ENCODE measurements at places on chromosomes 12 and 14.
A peak's percentile ranks its signal among the peaks of the same experiment; 100 is the strongest.

GRCh38 chr12:49342914-49343731 lies 3.6 kb upstream of the DNAJC22 start:
- DNase-seq = peak; percentile 64

GRCh38 chr14:66009089-66009488 lies 477.1 kb upstream of the CCDC196 start:
- no peak for DNase-seq

- DNase-seq = no peak
These were observed 167.0 kb upstream of the FKBP4 start for GRCh38 chr12:2627835-2628191.

DNA sequence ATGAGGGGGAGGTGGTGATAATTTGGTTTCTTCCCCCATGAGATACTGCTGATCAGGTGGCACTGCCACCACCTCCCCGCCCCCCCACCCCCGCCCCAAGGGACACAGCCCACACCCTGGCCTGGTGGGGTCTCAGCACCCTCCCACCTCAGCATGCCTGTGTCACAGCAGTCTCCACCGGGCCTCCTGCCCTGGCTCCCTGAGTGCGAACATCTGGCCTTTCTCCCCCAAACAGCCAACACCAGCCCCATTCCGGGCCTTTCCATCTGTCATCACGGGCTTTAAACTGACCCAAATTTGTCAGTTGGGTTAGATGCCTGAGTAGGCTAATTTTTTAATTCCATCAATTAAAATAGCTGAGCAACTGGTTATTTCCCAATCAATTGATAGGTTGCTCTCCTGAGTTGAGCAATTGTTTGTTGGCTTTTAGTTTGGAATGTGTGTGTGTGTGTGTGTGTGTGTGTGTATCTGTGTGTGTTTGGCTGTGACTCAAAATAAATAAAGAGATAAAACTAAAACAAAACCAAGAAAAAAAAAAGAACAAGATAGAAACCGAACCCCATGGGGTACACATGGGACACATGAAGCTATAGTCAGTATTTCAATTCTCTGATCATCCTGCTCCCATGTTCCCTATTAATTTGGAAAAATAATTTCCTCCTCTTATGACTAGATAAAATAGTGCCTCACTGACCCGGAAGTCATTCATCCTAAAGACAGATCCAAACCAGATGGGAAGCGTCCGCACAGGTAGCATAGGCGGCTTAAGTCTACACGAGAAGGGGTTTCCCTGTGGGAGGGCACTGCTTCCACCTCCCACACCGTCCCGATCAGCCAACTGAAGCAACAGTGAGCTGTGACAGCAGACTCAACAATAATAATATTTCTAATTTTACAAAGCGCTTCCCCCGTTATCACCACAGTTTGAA lies 7.4 kb downstream of the SERPINA12 start:
- no peak for DNase-seq

GRCh38 chr14:50839048-50839447 lies 8.1 kb upstream of the NIN start:
- DNase-seq = no peak

DNA sequence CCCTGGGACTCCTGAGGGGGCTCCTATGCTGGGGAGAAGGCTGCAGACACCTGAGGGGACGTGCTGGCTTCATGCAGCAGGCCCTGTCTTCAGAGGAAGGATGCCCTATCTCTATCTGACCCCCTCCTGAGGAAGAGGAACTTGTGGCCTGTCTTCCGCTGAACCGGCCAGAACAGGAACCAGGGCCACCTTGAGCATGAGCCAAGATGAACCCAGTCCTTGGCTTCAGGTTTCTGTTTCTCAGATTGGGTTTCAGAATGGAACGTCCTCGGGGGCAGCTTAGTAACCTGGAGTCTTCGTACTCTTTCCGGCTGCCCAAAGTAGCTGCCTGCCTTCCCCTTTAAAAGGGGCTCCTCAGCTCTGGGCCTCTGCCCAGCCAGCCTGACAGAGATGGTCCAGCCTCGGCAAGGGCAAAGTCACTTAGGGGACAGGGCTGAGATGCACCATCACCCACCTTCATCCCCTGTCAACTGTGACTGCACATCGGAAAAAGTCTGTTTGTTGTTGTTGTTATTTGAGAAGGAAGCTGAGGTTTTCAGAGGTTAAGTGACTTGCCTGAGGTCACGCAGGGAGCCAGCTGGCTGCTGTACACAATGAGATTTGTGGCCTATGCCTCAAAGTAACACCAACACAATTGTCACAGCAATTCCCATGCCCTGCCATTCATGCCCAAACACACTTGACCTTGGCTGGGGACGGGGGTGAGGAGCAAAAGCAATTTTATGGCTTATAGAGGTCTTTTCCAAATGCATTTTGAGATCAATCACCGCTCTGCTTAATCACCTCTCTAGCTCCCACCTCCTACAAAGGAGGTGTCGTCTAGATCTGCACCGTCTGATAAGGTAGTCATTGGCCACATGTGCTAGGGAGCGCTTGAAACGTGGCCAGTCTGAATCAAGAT lies 13.4 kb downstream of the ASB2 start:
- DNase-seq = no peak

- DNase-seq = no peak
These were observed 127.3 kb upstream of the FLRT2 start for GRCh38 chr14:85402569-85403162.

DNA sequence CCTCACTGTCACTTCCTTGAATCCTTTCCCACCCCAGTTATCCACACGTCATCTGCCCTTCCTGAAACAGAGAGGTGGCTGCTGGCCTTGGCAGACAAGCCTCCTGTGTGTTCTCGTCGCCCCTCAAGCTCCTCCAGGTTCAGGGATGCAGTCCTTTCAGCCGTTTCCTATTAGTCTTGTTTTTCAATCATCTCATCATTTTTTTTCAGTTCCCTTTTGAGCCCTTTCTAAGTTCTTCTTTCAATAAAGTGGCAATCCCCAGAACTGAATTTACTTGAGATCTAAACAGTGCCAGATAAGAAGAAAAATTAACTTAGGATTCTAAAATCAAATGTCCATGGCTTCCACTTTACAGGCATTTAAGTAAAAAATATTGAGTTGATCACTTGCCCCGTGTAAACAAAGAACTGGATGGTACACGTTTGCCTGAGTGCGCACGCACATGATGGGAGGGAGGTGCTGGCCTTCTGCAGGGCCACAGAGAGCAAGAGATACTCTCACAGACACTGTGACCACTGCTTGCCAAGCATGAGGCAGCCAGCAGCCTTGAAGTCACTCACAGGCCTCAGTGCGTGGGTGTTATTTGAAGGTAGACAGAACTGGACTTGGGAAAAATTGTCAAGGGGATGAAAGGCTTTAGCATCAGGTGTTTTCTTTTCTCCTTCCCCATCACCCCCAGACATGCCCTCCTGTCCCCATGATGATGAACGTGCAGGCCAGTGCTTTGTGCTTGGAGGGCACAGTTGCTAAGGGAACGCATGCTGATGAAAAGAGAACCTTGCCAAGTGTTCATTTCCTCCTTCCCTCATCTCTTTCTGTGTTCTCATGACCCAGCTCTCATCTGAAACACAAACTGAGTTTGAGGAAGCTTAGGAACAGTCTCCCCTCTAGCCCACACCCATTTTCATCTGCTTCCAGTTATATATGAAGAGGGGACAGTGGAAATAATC lies 408.3 kb downstream of the EGLN3 start:
- DNase-seq = no peak

- no peak for DNase-seq
These were observed 15.2 kb upstream of the LRP1-AS start for GRCh38 chr12:57162553-57163125.

- peak; percentile 98 for DNase-seq
These were observed 86.8 kb downstream of the RFLNA start for GRCh38 chr12:124381456-124382296.

GRCh38 chr14:100878271-100879146 lies 25.0 kb downstream of the RTL1 start:
- no peak for DNase-seq

GRCh38 chr12:3996322-3996721 lies 123.1 kb upstream of the PARP11 start:
- DNase-seq = no peak

- DNase-seq = no peak
These were observed 70.0 kb downstream of the ANKRD9 start for GRCh38 chr14:102439556-102439955.

DNA sequence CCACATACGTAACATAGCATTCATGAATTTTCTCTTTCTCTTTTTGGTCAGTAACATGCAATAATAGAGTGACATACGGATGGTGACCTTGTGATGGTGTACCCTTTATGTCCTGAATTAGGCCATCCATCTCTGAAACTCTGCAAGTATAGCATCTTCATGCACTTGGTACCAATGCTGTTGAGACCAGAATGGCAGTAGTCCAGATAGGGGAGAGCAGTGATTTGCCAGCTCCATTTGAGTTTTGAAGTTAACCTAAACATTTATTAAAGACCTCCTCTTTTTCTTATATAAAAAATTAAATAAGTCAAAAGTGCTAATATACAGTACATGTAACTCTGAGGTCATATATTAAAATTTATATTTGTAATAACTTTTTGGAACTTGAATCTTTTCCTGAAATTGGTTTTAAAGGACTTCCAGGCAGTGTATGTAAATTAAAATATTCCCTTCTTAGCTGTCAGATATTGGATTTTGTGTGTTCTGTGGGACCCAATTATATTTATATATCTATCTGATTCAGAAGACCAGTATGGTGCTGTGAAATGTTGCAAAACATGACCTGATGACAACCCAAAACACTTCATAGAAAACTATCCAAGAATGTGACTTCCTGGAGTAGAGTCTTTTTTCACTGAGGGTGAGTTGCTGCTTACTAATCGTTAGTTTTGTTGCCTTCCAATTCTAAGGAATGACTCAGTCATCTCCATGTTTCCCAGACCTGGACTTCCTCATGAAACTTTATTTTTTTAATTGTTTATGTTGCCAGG lies 3.5 kb downstream of the ELK3 start:
- no peak for DNase-seq

GRCh38 chr14:105023144-105023543 lies 2.3 kb upstream of the CDCA4 start:
- no peak for DNase-seq

DNA sequence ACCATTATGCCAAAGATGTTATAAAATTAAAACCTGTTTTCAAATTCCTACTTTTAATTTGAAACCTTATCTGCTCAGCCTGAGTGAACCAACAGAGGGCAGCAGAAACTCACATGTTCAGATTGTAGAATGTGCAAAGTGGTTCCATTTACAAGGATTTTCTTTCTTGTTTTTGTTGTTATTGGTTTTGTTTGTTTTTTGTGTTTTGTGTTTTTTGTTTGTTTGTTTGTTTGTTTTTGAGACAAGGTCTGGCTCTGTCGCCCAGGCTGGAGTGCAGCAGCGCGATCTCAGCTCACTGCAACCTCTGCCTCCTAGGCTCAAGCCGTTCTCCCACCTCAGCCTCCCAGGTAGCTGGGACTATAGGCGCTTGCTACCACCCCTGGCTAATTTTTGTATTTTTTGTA lies 22.8 kb upstream of the GARIN2 start:
- no peak for DNase-seq

- DNase-seq = no peak
These were observed 544 bp downstream of the ABCD4 start for GRCh38 chr14:74302152-74302628.

GRCh38 chr12:106288494-106289195 lies 13.9 kb upstream of the TCP11L2 start:
- no peak for DNase-seq

- no peak for DNase-seq
These were observed 36.8 kb upstream of the NINJ2 start for GRCh38 chr12:700016-700415.

DNA sequence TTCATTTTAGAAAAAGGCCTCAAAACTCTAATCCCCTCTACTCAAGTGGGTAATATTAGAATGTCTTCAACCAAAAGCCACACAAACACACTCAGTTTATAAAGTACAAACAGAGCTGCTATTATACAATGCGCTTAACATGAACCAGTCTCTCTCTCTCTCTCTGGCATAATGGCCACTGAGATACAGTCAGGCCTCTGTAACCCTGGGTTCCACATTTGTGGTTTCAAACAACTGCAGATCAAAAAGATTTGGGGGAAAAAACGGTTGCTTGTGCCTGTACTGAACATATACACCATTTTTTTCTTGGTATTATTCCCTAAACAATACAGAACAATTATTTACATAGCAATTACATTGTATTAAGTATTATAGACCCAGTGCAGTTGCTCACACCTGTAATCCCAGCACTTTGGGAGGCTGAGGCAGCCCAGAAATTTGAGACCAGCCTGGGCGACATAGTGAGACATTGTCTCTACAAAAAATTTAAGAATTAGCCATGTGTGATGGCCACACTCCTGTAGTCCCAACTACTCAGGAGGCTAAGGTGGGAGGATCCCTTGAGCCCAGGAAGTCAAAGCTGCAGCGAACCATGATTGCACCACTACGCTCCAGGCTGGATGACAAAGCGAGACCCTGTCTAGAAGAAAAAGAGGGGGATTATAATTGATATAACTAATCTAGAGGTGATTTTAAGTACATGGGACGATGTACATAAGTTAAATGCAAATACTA lies 5.6 kb downstream of the SLC11A2 start:
- DNase-seq = no peak

- DNase-seq = no peak
These were observed 49.5 kb upstream of the PIWIL1 start for GRCh38 chr12:130288206-130288605.

GRCh38 chr12:85188619-85189018 lies 91.4 kb upstream of the ALX1 start:
- DNase-seq = no peak

GRCh38 chr12:80195074-80195726 lies 95.9 kb downstream of the OTOGL start:
- no peak for DNase-seq

DNA sequence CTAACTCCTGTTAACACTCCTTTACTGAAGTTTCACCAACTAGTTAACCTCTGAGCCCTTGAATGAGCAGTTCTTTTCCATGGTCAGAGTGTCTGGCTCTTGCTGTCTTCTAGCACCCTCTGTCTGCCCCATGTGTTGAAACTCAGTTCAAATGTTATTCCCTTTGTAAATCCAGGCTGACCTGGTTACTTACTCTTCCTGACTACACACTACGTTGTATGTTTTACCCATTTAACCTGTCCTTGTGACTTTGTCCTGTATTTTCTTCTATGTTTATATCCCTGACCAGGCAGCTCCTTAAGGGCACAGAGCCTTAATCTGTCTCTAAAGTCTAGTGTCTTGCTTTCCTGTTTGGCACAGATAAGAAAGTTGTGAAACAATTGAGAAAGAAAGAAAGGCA lies 389.0 kb upstream of the RPL10L start:
- DNase-seq = no peak

GRCh38 chr14:61277232-61277631 lies 3.9 kb downstream of the TMEM30B start:
- no peak for DNase-seq

GRCh38 chr14:35576260-35576659 lies 42.3 kb downstream of the INSM2 start:
- DNase-seq = no peak

DNA sequence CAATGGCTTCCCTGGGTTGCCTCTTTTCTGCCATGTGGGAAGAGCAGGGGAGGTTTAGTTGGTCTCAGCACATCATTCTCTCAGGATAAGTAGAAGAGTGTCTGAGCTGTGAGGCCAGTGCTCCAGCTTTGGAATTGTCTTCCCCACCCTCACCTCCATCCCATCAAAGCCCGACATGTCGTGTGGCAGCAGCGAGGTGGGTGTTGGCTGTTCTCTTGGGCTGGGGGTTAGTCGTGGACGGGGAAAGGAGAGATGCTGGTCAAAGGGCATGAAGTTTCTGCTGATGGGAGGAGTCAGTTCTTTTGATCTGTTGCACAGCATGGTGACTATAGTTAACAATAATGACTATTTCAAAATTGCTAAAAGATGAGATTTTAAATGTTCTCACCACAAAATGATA lies 404.2 kb downstream of the TMEM121 start:
- DNase-seq = no peak

- DNase-seq = peak; percentile 83
These were observed at the start of the genes SAMD15 and TMED8 for GRCh38 chr14:77376771-77377501. TSS of gene SAMD15 (plus strand) at chr14:77377379. CDS start at chr14:77377419, 40 bp downstream. TSS of gene TMED8 (minus strand) at chr14:77377094. CDS start at chr14:77377053, 41 bp downstream.

- no peak for DNase-seq
These were observed 26.9 kb downstream of the MYRFL start for GRCh38 chr12:69851976-69852375.
